ENCODE measurements at places on chromosomes 5 and 9. TPM values are rescaled to one million over a fixed set of nuclear protein-coding genes. Genes with fewer than 3 reads are reported as not detected.

The LCN9 gene
- not detected for total RNA-seq

The EXOSC3 gene
- total RNA-seq, result 28.2 TPM

The OMD gene
- total RNA-seq, result 19.2 TPM

The RAD1 gene
- total RNA-seq, result 12.3 TPM

The KCNMB1 gene
- total RNA-seq, result 1.8 TPM

The PCDHGA10 gene
- total RNA-seq, result 7.6 TPM

The TMEM215 gene
- 18.6 TPM for total RNA-seq

The TMEM174 gene
- total RNA-seq, result not detected

The OR2V2 gene
- total RNA-seq, result not detected

GRCh38 chr5:156686796-156687195 lies 163.3 kb upstream of the PPP1R2B start:
- no peak for DNase-seq

DNA sequence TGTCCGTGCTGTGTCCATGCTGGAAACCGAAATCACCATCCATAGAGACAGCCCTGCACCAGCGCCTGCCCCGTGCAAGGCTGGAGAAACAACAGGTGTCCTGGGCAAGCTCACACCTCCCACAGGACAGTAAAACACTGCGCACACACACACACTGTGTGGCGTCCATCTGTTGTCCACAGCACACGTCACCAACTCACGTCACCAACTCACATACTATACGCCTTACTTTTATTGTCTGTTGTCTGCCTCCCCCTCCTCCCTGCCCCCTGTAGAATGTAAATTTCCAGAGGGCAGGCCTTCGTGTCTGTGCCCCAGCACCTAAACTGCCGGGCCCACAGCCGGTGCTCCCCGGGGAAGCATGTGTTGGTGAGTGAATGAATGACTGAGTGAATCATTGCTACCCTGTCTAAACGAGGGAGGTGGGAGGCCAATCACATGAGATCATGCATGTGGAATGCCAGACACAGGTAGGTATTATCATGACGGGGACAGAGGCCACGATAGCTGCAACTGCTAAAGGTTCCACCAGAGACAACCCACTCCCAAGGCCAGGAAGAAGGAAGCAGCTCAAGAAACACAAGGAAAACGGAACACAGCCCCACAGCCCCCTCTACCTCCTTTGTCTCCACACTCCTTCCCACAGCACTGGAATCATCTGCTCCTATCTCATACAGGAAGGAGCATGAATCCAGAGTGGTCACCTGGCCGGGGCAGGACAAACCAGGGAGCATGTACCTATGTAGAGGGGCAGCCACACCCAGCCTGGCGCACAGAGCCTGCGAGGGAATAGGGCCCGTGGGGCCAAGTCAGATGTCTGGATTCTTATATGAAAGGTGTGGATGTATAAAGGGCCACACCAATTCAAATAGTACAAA lies 41.9 kb downstream of the STK10 start:
- no peak for DNase-seq

- no peak for DNase-seq
Measured at GRCh38 chr9:31745468-31745867, 639.0 kb upstream of the ACO1 start.

- no peak for DNase-seq
Measured at GRCh38 chr5:147349241-147349640, 114.4 kb downstream of the STK32A start.

GRCh38 chr9:110029429-110029955 lies 178.5 kb downstream of the C9orf152 start:
- peak; percentile 29 for DNase-seq

GRCh38 chr5:144712090-144712489 lies 541.4 kb downstream of the KCTD16 start:
- DNase-seq, result no peak

- no peak for DNase-seq
Measured at GRCh38 chr5:179504600-179505396, 45.6 kb upstream of the RUFY1 start.

GRCh38 chr5:14702238-14702839 lies 37.8 kb downstream of the OTULIN start:
- DNase-seq, result no peak

DNA sequence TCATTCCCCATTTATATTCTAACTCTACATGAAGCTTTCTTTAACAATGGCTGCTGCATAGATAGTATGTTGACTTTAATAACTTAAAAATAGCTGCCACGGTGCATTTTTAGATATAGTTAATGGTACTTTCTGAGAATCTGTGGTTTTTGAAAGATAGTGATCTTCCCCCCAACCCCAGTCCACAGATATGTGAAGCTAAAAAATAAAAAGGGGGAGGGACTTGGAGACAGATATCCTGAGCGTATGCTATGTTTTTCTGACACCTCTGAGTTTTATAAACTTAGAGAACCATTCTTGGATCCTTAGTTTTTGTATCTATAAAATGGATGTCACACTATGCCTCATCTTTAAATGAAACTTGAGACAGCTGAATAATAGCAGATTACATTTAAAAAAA lies 120.5 kb downstream of the SNX18 start:
- no peak for DNase-seq

DNA sequence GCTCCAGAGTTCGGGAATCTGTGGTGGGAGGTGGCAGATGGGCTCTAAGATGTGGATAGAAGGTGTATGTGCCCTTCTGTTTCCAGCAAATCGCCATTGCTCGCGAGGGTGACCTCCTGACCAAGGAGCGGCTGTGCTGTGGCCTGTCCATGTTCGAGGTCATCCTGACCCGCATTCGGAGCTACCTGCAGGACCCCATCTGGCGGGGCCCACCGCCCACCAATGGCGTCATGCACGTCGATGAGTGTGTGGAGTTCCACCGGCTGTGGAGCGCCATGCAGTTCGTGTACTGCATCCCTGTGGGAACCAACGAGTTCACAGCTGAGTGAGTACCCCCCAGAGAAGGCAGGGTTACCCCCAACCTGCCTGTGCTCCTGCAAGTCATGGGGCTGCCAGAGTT lies 70.9 kb upstream of the NIPAL4 start:
- no peak for DNase-seq

DNA sequence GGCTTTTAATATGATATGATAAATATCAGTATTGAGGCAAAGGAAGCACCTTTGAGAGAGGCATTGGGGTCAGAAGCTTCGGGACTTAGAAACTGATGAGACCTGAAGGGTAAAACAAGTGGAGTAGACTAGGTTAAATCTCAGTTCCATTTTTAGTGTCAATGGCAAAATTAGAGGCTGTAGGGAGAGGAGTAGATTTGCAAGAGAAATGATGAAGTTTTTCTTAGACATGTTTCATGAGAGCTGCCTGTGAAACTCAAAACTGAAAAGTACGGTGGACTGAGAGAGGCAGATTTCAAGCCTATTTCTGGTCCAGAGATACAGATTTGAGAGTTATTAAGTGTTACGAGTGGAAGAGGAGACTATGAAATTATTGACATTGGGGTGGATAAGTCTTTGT lies 278.5 kb downstream of the TAF11L14 start:
- DNase-seq, result no peak

DNA sequence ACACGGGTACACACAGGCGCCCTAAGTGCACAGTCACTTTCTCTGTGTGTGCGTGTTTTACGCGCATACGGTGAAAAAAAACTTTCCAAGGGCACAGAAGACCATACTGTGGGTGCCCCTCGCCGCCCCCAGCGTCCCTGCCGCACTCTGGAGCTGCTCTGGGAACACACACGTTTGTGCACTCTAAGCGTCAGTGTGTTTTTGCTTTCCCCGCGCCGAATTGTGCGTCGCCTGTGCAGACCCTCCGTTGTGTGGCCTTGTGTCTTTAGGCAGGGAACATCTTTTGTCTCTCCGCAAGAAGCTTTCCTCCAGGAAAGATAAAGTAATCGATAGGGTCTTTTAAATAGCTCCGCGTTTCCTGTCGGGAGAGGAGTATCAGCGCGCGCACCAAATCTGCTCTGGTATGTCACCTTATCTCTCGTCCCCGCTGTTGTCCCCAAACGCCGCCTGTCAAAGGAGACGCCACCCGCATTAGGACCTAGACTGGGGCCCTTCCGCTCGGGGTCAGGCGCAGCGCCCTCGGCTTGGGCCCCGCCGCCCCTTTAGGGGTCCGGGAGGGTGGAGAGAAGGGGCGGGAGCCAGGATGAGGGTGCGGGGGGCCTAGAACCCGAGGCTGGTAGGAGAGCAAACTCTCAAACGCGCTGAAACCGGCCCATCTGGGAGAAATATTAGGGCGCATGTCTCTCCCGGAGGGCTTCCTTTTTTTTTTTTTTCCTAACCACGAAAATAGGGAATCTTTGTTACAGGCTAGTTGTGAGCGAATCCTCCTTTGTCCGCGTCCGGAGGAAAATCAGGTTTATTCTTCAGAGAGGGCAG lies 10.5 kb upstream of the NKX2-5 start:
- no peak for DNase-seq

DNA sequence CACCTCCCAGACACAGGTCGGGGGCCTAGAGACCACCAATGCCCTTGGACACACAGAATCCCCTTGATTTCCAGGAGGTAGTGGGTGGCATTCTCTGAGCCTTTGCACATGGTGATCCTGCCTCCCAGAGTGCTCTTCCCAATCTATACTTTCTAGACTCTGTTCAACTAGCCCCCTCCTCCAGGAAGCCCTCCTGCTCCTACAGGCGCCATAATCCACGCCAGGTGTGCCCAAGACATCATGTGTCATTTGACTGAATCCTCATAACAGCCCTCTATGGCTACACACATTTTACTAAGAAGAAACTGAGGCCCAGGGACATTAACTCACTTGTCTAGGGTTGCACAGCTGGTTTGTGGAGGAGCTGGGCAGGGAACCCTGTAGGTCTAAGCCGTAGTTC lies 7.1 kb downstream of the BBLN start:
- no peak for DNase-seq

GRCh38 chr5:149379177-149379761 lies at the start of gene IL17B:
TSS of gene IL17B (minus strand) at chr5:149379292. CDS start at chr5:149379225, 67 bp downstream.
- DNase-seq, result no peak

DNA sequence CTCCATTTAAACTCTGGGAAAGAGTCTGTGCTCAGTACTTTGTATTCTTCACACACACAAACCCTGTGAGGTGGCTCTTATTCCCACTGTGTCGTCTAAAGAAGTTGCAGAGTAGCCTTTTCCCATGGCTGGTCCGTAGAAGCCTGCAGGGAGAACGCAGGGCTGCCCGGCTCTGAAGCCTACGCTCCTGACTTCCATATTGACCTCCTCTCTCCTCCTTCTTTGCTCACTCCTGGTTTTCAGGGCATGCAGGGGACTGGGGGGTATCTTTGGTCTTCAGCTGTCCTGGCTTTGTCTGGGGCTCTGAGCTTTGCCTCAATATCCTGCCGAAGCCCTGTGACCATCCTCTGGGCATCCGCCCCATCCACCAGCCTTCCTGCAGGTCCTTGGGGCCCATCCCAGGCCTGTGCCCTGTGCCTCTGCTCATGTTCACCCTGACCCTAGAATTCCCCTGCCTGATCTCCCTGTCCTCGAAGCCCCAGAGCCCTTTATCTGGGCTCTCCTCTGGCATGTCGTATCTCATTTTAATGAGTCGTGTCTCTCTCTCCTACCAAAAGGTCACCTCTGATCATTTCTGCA lies 83.8 kb upstream of the FSTL4 start:
- DNase-seq, result no peak

- no peak for DNase-seq
Measured at GRCh38 chr9:123680352-123680751, 249.6 kb downstream of the DENND1A start.

GRCh38 chr5:168988699-168989098 lies 312.2 kb downstream of the SLIT3 start:
- no peak for DNase-seq

GRCh38 chr5:149242339-149242738 lies 29.3 kb upstream of the AFAP1L1 start:
- DNase-seq, result no peak

- no peak for DNase-seq
Measured at GRCh38 chr9:137095664-137096517, 9.1 kb downstream of the MAN1B1 start.

- no peak for DNase-seq
Measured at GRCh38 chr9:129617167-129617566, 3.7 kb downstream of the C9orf50 start.

GRCh38 chr5:112630246-112631009 lies 107.3 kb upstream of the APC start:
- no peak for DNase-seq

DNA sequence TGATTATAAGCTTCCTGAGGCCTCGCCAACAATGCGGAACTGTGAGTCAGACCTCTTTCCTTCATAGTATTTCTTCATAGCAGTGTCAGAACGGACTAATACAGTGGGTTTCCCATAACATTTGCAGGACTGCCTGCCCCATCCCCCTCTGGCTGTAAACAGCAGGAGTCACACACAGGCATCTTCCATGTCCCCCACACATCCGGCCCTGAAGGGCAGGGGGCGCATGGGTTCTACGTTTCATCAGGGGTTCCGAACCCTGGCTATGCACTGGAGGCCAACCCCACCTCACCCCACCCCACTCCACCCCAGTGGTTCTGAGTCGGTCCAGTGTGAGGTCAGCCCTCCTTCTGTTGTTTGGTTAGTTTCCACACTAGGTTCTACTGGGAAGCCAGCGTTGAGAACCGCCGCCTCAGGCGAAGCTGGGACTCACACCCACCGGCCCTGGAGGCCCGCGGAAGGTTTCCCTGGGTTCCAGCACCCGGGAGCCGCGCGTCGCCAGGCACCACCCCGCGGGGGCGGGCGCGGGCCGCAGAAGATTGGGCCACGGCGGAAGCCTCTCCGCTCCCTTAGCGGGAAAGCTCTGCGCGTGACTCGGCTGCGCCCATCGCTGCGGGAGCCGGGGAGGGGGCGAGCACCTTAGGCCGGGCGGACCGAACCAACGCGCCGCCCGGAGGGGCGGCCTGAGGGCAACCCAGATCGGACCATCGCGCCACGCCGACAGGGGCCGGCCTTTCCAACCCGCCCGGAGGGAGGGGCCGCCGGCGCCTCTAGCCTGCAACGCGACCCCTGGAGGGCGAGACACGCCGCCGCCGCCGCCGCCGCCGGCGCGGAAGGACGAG lies at the start of gene RUSC2:
TSS of gene RUSC2 (plus strand) at position 799 of the 842 bp plus-strand sequence. CDS start 56,411 bp downstream, outside the sequence.
- DNase-seq, result peak; percentile 60
